SJCRH30 (cell line): ENCODE measurements at places on chromosomes 4 and X.

DNA sequence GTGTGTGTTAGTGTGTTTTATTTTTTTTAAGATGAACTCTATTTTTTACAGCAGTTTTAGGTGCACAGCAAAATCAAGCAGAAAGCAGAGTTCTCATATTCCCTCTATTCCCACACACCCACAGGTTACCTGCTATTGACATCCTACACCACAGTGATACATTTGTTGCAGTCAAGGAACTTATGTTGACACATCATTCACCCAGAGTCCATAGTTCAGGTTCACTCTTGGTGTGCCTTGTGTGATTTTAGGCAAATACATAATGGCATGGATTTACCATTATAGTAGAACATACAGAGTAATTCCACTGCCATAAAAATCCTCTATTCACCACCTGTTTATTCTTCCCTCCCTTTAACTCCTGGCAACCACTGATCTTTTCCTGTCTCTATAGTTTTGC lies 28.7 kb downstream of the DIAPH2 start:
- H3K27me3 ChIP-seq = no peaks in the 10 kb centered on the region
- no peak overlapping the region for H3K27ac ChIP-seq
- H3K4me1 ChIP-seq = no peaks in the 10 kb centered on the region
- H3K36me3 ChIP-seq = no peaks in the 10 kb centered on the region
- no peak overlapping the region for H3K4me3 ChIP-seq

GRCh38 chr4:10153161-10153560 lies 36.6 kb upstream of the WDR1 start:
- no peaks in the 10 kb centered on the region for H3K36me3 ChIP-seq
- H3K4me3 ChIP-seq = no peak overlapping the region
- no peaks in the 10 kb centered on the region for H3K4me1 ChIP-seq
- no peak overlapping the region for H3K27ac ChIP-seq
- peaks cover 13% of the 10 kb centered on the region for H3K27me3 ChIP-seq
- no peak for DNase-seq

DNA sequence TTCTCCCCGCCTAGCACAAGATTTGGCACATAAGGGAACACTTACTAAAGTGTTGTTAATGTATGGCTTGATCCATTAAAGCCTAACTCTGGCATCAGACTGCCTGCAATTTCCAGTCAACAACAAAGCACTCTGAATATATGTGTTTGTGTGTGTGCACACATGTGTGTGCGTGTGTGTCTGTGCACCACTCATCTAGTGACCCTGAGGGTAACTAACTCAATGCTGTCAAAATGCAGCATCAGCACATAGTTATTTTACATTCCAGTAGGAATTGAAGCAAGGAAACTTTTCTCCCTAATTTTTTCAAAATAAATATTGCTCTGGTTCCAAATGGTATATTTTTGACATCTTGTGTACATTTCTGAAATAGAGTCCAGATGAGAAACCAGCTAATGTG lies 94.4 kb downstream of the SHROOM4 start:
- H3K27ac ChIP-seq = no peak overlapping the region
- no peak for DNase-seq
- no peak overlapping the region for H3K4me3 ChIP-seq
- H3K36me3 ChIP-seq = no peaks in the 10 kb centered on the region

DNA sequence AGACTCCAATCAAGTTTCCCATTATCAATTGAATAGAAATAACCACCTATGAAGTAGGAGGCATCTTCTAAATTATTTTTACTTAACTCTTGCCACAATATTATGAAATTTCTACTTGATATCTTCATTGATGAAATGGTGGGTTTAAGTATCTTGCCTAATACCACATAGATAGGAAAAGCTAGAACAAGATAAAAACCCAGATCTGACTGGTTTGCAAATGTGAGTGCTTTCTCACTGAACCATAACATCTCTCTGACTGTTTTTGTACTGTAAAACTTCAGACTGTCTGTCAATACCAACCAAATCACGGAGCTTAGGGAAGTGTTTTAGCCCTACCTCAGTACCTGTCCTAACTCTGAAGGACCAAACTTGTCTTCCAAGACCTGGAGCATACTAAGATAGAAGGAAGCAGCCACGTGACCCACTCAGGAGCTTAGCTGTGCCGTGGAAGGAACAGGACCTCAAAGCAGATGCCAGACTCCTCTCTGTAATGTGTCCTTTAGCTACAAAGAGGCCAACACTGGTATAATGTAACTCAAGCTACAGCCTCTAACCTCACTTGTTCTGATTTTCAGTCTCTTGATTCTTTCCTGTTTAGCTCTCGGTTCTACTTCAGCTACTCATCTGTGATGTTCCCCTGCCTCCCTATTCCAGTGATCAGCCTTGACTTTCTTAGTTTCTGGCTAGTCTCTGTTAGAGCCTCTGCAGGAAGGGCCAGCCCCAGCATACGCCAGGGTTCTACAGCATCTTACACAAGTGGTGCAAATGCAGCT lies 84.4 kb downstream of the LRP2BP start:
- peaks cover 8% of the 10 kb centered on the region for H3K36me3 ChIP-seq
- H3K4me3 ChIP-seq = no peak overlapping the region
- no peaks in the 10 kb centered on the region for H3K4me1 ChIP-seq
- H3K27ac ChIP-seq = no peak overlapping the region
- no peak for DNase-seq

DNA sequence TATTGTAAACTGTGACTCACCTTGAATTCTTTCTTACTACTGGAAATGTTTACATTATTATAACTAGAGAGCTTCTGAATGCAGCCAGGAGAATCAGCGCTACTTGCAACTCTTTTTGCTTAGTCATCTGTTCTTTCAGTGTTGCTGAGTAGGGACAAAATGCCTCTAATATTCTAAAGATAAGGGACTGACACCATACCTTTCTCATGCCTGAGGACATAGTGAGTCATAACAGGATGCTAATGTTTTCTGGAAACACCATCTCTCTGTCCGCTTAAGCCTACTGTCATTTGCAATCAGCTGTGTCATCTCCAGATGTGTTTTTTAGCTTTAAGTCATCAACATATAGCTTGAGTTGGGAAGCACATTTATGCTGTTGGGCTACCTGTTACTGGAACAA lies 108.3 kb downstream of the QRFPR start:
- no peak overlapping the region for H3K4me3 ChIP-seq
- DNase-seq = no peak
- H3K27ac ChIP-seq = no peak overlapping the region
- H3K4me1 ChIP-seq = no peaks in the 10 kb centered on the region
- H3K27me3 ChIP-seq = no peaks in the 10 kb centered on the region
- H3K36me3 ChIP-seq = no peaks in the 10 kb centered on the region

DNA sequence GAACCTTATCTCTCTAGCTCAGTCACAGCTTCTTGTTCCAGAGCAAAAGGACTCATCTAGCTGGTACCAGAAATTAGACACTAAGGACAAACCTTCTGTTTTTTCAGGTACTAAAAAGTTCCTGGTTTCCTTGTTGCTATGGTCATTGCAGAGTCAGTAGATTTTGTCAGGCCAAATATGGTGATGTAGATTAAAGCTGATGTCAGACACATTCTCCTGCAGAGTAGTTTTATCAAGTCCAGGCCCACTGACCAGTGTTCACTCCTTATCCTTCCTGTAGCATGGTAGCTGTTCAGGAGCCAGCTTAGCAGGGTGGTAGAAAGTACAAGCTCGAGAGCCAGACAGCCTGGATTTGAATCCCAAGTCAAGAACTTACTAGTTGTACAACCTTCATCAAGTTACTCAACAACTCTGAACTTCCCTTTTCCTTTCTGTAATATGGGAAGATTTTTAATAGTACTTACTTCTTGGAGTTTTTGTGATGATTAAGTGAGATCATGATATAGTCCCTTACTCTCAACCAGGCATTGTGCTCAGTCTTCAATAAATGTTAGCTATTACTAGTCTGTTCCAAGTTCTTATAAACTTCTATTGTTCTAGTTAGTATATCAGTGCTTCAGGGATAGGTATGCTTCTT lies 17.9 kb downstream of the OCRL start:
- H3K36me3 ChIP-seq = no peaks in the 10 kb centered on the region; the same call in 1 of the 2 replicates
- no peaks in the 10 kb centered on the region for H3K4me1 ChIP-seq
- H3K4me3 ChIP-seq = no peak overlapping the region

DNA sequence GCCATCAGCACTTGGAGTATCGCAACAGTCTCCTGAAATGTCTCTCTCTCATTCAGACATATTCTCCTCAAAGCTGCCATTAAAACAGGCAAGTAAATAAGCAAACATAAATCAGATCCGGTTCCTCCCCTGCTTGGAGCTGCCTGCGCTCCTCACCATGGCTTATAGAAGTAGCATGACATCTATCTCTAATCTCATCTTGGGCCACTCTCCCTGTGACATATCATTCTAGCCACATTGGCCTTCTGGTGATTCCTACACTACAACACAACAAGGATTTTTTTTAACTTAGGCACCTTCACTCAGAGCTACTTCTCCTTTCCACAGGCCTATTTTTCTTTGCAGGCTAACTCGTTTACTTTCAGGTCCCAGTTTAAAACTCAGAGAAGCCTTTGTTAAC lies 387.9 kb downstream of the ARHGAP24 start:
- H3K4me3 ChIP-seq = no peak overlapping the region
- H3K4me1 ChIP-seq = peaks cover 7% of the 10 kb centered on the region

GRCh38 chr4:104425948-104426347 lies 68.7 kb downstream of the CXXC4 start:
- DNase-seq = no peak
- H3K27me3 ChIP-seq = no peaks in the 10 kb centered on the region

DNA sequence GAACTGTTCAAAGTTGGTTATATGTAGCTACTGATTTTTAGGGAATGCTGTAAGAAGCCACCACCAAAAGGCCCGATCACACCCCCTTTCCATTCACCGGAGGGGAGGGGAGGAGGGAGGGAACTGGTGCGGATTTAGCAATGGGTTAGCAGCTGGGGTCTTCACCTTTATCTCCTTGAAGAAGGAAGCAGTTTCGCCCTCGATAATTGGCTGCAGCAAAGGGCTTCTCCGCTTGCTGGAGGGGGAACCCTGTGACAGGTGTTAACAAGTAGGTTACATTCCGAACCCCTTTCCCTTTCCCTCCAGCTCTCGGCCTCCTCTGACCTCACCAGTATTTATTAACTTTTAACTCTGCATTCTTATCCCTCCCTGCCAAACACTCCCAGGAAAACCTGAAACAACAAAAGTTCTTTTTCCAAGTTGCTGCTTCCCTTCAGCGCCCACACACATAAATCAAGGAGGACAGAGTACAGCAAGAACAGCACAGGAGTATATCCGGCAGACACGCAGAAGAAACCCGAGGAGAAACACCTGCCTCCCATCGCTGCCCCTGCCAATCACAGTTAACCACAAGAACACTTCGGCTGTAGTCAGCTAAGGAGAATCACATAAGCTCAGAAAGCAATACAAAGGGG lies 39.8 kb upstream of the NAP1L5 start:
- H3K36me3 ChIP-seq = peaks cover 10% of the 10 kb centered on the region
- H3K4me1 ChIP-seq = peaks cover 31% of the 10 kb centered on the region
- peak overlapping the region; percentile 31 for H3K4me3 ChIP-seq
- H3K27ac ChIP-seq = peak overlapping the region; percentile 93
- no peaks in the 10 kb centered on the region for H3K27me3 ChIP-seq
